Stimulated activated CD8-positive, alpha-beta memory T cell treated with anti-CD3 and anti-CD28 coated beads, Interleukin-15, amount 100 ng/mL, for 1 hour (primary cell): ENCODE measurements at places on chromosomes 6 and 20.

- no peak for DNase-seq
Observed at GRCh38 chr20:38557174-38557573, 23.8 kb upstream of the ADIG start.

- no peak for DNase-seq
Observed at GRCh38 chr20:38117205-38117604, 47.9 kb downstream of the TGM2 start.

DNA sequence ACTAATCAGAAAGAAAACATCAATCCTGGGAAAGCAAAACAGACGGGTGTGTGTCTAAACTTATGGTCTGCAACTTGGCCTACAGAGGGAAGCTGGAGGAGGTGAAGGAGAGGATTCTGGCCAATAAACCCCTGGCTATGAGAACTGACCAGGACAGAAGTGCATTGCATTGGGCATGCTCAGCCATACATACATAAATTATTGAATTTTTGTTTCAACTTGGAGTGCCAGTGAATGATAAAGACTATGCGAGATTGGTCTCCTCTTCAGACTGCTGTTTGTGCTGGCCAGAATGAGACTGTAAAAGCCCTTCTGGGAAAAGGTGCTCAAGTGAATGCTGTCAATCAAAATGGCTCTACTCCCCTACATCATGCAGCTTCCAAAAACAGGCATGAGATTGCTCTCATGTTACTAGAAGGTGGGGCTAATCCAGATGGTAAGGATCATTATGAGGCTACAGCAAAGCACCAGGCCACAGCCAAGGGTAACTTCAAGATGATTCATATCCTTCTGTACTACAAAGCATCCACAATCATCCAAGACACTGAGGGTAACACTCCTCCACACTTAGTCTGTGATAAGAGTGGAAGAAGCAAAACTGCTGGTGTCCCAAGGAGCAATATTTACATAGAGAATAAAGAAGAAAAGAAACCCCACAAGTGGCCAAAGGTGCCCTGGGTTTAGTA lies 17.4 kb downstream of the ADNP start:
- DNase-seq = no peak

DNA sequence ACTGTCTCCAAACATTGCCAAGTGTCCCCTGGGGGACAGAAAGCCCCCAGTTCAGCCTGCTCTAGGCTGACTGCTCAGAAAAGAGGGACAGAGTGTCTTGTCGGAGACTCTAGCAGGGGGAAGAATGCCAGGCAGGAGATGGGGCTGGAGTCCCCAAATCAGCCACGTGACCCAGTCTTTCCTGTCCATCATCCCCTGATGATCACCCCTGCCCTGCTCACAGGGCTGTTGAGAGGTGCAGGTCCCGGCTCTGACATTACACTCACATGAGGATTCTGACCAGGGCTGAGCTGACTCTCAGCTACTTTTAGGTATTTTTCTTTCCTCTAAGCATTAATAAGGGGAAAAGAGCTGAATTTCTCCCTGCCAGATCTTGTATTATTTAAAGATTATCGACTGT lies 115.8 kb downstream of the SULF2 start:
- no peak for DNase-seq

GRCh38 chr6:31083742-31084354 lies 28.5 kb downstream of the C6orf15 start:
- no peak for DNase-seq

DNA sequence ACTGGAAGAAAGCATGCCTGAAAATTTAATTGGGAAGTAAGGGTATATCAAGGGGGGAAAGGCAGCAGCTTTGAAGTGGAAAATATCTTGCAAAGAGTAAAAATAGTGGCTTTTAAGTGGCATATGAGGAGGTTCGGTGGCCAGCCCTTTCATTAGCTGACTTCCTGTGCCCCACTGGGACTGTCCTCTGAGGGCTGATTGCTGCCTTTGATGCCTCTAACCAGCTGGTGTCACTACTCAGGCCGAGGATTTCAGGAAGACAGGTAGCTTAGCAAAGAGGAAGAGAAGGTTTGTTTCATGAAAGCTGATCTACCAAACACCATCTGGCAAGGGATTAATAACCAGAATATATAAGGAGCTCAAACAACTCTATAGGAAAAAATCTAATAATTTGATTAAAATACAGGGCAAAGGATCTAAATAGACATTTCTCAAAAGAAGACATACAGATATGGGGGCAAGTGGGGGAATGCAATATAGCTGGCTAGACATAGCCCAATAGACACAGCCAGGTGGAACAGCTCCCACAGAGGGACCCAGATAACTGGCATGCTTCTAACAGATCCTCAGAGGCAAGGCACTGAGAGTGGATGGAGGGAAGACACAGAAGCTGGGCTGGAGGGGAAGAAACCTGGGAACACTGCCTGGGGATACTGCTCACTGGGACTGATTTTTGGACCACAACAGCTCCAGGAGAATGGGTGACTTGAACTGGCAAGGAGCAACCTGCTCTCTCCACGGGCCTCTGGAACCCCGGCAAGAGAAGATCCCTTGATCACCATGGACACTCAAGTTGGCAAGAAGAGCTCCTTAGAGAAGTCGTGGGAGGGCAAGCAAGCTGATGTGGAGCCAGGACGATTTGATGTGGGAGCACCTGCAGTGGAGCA lies 33.2 kb downstream of the CCN2 start:
- DNase-seq = no peak
